ENCODE measurements at places on chromosomes 7 and 10. TPM values are rescaled to one million over a fixed set of nuclear protein-coding genes. Genes with fewer than 3 reads are reported as not detected.

GRCh38 chr10:58104351-58104751, 163.3 kb downstream of the IPMK start:
- peak; percentile 77 for DNase-seq

- DNase-seq: no peak
Measured at GRCh38 chr7:78125884-78126283, 327.3 kb downstream of the PHTF2 start.

DNA sequence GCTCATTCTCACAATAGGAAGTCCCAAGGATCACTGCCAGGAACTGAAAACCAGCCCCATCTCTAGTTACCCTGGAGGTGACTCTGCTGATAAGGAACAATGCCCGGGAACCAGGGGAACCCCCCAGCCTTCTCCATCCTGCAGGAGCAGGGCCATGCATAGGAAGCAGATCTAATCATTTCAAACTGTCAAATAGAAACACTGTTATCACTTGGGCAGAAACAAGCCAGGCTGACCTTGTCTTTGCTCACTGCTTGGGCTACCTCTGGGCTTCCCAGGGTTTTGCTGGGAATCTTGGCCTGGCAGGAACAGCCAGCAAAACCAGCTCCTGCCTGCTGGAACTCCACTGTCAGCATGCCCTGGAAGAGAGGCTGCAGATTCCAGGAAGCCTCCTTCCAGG, 114.1 kb downstream of the RNF216 start:
- DNase-seq: no peak

GRCh38 chr7:96436880-96437279, 115.0 kb upstream of the SLC25A13 start:
- DNase-seq: no peak

NOBOX gene
- not detected for total RNA-seq

- no peak for DNase-seq
Measured at GRCh38 chr7:158112571-158113320, 474.9 kb downstream of the PTPRN2 start.

DNA sequence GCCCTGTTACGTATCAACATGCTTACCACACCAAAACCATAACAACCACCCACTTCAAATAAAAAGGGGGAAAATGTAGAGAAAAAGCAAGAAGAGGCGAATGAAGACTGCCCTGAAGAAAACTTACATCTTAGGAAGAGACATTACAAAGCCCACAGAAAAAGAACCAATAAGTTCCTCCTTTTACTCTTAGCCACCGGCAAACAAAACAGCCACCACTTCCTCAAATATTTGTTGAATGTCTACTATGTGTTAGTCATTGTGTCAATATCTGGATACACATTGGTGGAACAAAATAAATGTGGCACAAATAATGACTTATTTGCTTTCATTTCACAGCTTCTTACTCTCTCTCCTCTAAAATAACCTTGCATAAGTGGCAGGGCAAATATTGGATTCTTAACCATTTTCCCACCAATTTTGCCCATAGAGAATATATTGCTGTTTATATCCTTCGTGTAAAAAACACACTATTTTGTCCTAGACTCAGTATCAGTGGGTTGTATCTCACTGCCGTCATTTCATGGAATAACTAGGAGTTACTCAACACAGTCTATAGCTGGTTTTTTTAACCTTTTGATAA, 106.8 kb downstream of the ANK3 start:
- DNase-seq: peak; percentile 3

DNA sequence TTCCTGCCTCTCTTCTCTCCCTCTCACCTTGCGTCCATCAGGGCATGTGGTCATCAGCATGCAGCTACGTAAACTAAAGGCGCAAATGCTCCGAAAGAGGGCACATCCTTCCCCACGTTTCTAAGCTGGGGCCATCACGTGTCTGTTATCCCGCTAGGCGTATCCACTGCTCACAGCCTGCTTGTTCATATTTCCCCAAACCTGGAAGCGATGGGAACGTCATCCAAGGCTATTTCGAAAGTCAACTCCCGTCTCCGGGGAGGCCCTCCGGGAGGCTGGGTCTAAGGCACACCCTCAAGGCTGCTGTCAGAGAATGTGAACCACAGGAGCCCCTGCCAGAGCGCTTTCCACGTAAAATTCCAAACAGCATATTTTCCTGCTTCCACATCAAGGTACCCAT, 199.2 kb downstream of the DIP2C start:
- DNase-seq: no peak

CHRM2 gene
- not detected for total RNA-seq

- DNase-seq: no peak
Measured at GRCh38 chr7:25250386-25250785, 22.1 kb upstream of the NPVF start.

CALML3 gene
- not detected for total RNA-seq

HABP2 gene
- total RNA-seq: not detected

GRCh38 chr10:24012249-24012803, 196.6 kb upstream of the KIAA1217 start:
- no peak for DNase-seq

DNA sequence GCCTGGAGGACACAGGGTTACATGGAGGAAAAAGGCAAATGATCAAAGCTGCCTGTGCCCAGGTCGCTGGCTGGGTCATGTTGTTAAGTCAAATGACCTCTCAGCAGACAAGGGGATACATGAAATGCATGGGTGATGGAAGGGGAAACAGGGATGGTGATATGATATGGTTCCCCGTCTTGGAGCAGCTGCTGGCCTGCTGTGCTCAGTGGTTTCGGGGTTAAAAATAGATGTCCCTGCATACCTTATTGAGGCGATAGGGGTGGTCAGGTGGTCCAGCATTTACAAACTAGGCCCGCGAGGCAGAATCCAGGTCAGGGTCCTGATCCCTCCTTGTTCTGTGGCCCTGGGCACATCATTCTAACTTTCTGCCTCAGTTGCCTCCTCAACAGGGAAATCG, 157.2 kb downstream of the PRPF18 start:
- DNase-seq: no peak

- peak; percentile 82 for DNase-seq
Measured at GRCh38 chr10:127977357-127978009, 70.6 kb downstream of the PTPRE start.

DNA sequence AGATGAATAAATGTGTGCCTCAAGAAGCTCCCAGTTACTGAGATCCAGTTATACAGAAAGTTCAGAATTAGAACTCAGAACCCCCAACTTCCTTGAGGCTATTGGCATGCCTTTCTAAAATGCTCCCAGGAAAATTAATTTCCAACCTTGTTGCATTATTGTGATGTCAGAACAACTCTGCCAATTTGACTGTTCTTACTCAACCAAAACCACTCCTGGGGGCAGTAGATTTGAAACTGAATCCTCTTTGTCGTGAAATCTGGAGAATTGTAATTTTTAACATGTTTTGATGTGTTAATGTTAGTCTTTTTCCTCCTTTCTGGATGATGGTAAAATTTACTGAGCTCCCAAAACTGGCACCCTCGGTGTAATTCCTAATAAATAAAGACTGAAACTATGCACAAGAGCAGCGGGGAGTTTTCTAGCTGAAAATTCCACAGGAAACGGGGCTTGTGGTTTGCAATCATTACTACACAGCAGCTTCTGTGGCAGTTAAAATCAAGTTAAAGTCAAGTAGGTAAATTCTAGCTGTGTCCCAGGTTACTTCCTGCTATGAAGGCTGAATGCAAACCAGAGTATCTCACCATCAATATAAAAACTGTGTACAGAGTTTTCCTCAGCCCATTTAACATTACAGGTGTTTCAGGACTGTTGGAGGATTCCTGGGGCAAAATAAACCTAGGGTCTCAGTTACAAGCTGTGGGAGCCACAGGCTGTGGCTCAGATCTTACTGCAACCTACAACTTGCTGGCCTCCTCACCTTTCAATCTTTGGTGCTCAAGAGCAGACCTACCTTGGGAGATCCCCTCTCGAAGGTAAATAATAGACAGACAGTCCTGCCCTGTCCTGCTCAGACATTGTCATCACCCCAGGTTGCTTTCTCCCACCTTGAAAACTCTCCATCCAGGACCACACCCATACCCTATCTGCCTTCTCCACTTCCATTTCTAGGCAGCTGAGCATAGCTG, 156.3 kb upstream of the KMT2E start:
- no peak for DNase-seq

DNA sequence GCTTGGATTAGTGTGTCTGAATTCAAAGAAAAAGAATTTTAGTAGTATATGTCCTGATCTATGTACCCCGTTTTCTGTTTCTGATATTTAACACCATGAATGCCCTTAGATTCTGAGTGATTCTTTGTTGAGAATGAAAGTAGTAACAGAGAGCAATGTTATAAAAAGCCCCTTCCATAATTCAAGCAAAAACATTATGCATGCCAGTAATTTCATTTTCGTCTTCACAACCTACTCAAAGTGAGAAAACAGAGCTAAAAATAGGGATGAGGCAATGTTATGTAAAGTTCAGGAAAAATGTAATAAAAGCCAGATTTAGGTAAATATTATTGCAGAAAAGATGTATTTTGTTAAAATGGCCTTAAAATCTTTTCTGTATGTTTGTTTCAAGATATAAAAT, 28.1 kb downstream of the PTPRZ1 start:
- DNase-seq: no peak

GRCh38 chr7:93160410-93160809, 12.2 kb upstream of the SAMD9L start:
- DNase-seq: no peak
